Kidney (tissue), 22 donors: ENCODE measurements at places on chromosomes 5 and 9. TPM values are rescaled to one million over a fixed set of nuclear protein-coding genes. Genes with fewer than 3 reads are reported as not detected.

The GBGT1 gene
- 7.9 TPM for polyA plus RNA-seq

The HSPB3 gene
- polyA plus RNA-seq: not detected

The LEAP2 gene
- polyA plus RNA-seq: 6.9 TPM

The CCDC187 gene
- 0.84 TPM for polyA plus RNA-seq

The RNF183 gene
- polyA plus RNA-seq: 8.1 TPM

The FOXD4L6 gene
- polyA plus RNA-seq: not detected

The GABRA6 gene
- polyA plus RNA-seq: not detected

The AGXT2 gene
- polyA plus RNA-seq: 215 TPM

The ANXA6 gene
- polyA plus RNA-seq: 183 TPM

The PDE4D gene
- polyA plus RNA-seq: 9.2 TPM

DNA sequence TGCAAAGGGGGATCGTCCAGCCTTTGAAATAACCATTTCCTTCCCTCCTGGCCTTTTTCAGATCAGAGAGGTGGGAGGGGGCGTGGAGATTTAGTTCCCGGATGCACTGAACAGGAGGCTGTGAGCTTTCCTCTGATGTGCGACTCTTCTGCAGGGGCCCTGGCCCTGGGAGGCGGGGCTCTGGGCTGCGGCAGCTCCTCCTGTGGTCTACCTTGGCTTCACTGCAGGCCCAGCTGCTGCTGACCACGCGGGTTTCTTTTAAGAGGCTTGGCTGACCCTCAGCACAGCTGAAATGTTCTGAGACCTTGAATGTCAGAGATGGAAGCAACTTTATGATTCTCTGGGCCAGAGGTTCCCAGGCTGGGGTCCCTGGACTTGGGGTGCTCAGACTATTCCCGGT is 27.0 kb upstream of the COL15A1 start:
- DNase-seq: peak; percentile 81

- DNase-seq: peak; percentile 34
Measured at GRCh38 chr5:18397371-18397770, 763.1 kb downstream of the TAF11L14 start.

- peak; percentile 77 for DNase-seq
Measured at GRCh38 chr5:162068412-162068811, 839 bp downstream of the GABRG2 start.

DNA sequence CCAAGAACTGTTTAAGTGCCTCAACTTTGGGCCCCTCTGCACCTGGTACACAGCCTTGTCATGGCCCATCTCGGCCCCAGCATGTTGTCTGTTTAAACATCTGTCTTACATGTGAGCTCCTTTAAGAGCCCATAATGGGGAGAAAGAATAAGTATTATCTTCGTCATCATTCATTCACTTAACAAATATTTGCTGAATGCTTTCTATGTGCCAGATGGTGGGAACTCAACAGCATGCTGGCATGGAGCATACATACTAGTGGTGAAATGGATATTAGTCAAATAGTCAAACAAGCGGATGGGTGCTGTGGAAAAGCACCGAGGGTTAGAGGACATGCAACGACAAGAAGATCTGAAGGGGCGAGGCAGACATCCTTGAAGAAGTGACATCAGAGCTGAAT is 54.5 kb downstream of the GABBR2 start:
- DNase-seq: no peak

DNA sequence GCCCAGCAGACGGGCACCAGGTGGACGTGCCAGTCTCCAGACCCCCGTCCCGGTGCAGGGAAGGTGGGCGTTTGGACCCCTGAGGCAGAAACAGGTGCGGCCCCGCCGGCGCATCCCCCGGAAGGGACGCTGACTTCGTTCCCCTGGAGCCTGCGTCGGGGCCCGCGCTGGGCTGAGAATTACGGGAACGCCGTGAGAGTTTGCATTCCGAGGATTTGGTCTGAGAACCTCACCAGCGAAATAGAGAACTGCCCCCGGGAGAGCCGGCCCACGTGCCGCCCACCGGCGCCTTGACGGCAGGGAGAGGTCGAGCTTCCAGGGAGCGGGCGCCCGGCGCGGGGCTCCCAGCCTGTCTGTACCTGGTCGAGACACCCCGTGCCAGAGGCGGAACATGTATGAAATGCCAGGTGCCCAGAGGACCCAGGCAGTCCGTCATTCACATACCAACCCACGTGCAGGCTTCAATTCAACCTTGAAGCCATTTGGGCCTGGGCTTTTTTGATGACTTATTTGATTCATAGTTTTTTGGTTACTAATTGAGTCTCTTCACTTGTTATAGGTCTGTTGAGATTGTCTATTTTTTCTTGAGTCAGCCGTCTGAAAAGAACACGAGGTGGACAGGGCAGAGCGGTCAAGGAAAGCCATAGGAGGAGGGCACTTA is 877 bp upstream of the CAMSAP1 start:
- peak; percentile 80 for DNase-seq

DNA sequence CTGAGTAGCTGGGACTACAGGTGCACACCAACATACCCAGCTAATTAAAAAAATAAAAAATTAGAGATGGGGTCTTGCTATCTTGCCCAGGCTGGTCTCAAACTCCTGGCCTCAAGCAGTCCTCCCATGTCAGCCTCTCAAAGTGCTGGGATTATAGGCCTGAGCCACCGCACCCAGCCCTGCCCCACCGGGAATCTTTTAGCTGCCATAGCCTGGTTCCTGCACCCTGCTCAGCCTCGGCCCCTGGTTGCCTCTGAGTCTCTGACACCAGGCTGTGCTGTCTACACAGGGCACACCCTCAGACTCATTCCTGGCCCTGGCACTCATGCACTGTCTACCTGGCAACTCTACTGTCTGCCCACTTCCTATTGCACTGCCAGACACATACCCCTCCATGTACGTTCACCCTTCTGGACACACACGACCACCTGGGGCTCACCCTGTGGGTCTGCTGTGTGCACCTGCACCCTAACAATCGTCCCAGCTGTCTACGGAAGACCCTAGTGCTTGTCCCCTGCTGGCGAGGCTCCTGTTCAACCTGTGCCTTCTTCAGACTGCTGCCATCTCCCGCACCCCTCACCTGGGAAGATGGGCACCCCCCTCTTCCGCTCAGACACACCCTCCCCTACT is 1.4 kb downstream of the PROP1 start:
- no peak for DNase-seq

GRCh38 chr5:88364991-88365390 is 96.3 kb upstream of the TMEM161B start:
- DNase-seq: no peak

DNA sequence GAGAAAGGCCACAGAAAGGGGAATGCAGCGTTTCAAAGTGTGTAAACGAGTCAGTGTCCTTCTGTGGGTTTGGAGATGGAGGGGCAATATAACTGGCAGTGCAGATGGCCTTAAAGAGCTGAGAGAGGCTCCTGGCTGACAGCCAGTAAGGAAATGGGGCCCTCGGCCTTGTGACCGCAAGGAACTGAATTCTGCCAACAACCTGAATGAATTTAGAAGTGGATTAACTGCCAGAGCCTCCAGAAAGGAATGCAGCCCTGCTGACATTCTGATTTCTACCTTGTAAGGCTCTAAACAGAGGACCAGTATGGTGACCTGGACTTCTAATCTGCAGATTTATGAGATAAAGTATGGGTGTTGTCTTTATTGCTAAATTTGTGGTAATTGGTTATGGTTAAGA is 17.5 kb upstream of the NREP start:
- peak; percentile 48 for DNase-seq

DNA sequence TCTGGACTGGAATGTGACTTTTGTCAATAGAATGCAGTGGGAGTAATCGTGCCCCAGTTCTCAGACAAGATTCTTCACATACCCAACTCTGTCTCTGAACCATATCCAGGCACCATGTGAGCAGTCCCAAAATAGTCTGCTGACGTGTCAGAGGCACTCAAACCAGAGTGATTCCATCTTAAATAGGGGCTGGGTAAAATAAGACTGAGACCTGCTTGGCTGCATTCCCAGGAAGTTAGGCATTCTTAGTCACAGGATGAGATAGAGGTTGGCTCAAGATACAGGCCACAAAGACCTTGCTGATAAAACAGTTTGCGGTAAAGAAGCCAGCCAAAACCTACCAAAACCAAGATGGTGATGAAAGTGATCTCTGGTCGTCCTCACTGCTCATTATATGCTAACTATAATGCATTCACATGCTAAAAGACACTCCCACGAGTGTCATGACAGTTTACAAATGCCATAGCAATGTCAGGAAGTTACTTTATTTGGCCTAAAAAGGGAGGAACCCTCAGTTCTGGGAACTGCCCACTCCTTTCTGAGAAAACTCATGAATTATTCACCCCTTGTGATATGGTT is 16.9 kb upstream of the PLCXD3 start:
- no peak for DNase-seq

DNA sequence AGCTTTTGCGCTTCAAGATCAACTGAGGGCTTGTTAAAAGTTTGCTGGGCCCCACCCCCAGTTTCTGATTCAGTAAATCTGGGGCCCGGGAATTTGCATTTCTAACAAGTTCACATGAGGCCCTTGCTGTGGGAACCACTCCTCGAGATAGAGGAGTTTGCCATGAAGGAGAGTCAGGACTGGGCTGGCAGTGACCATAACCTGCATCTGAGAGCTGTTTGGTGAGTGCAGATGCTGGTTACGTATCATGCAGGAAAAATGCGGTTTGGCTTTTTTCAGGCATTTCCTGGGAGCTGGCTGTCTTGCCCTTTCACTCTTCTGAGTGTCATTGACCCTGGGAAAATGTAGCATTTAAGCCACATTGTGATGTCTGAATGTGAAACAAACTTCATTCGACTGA is 9.4 kb upstream of the ANGPTL2 start:
- no peak for DNase-seq

DNA sequence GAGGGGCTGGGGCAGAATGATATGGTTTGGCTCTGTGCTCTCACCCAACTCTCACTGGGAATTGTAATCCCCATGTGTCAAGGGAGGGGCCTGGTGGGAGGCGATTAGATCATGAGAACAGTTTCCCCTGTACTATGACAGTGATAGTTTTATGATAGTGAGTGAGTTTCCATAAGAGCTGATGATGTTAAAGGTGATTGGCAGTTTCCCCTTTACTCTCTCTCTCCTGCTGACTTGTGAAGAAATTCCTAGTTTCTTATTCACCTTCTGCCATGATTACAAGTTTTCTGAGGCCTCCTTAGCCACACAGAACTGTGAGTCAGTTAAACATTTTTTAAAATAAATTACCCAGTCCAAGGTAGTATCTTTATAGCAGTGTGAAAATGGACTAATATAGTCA is 120.4 kb upstream of the CDH9 start:
- no peak for DNase-seq

DNA sequence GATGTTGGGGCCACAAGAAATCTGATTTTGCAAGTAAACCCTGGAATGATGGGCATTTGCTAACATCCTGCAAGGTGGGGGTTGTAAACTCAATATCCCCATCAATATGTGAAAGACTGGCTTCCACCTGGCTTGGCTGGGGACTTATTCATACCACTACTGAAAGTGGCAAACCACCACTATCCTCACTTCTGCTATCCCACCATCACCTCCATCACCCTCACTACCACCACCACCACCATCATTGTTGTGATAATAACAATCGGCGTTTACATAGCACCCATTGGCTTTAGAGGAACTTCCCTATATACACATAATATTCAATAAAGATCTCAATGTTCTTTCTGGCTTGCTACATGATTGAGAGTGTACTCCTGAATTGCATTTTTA is 224.7 kb upstream of the DAP start:
- no peak for DNase-seq

DNA sequence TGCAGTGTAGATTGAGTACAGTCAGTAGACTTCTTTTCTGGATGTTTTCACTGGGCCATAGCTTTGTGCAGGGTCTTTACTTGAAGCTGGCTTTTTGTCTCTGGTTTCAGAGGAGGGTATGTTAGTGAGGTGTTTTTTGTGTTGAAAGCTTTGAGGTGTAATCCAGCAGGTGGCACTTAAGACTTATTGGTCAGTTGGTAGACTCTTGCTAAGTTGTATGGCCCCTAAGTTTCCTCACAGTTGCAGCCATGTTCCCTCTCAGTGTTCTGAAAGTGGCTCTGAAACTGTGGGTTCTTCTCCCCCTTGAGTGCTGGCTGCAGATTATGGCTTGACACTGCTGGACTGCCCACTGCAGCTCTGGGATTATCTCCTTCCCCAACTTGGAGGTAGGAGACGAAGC is 55.7 kb upstream of the SLC44A1 start:
- DNase-seq: no peak

- DNase-seq: no peak
Measured at GRCh38 chr9:136018257-136019031, 57.3 kb upstream of the UBAC1 start.

- no peak for DNase-seq
Measured at GRCh38 chr5:119740225-119740624, 110.9 kb downstream of the FAM170A start.
